ENCODE measurements at places on chromosomes 2 and 18.

DNA sequence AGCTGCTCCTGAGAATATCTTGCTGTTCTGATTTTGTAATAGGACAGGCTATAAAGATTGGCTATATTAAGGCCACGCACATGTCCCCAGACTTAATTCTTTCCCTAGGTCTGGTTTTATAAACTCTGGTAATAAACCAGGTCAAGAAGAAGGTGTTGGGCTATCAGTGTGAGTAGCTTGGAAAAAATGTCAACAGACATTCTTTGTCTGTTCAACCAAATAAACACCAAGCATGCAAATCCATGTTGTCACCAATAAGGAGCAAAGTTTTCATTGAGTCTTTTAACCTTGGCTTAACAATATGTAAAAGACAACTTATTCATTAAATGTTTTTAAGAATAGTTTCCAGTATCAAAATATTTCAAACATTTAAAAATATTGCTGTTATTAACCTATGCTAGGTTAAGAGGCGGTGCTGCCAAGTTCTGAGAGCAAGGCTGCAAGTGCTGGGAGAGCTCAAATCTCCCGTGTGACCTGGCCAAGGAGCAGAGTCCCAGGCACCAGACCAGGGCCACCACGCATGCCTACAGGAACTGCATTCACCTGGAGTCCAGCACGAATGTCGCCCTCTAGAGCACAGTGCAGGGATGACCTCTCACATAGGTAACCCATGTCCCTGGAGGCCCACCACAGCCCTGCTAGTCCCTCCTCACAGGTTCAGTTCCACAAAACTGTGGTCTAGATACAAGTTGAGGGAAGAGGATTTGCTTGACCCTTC is 120.5 kb upstream of the POU3F3 start:
- no peak for DNase-seq

DNA sequence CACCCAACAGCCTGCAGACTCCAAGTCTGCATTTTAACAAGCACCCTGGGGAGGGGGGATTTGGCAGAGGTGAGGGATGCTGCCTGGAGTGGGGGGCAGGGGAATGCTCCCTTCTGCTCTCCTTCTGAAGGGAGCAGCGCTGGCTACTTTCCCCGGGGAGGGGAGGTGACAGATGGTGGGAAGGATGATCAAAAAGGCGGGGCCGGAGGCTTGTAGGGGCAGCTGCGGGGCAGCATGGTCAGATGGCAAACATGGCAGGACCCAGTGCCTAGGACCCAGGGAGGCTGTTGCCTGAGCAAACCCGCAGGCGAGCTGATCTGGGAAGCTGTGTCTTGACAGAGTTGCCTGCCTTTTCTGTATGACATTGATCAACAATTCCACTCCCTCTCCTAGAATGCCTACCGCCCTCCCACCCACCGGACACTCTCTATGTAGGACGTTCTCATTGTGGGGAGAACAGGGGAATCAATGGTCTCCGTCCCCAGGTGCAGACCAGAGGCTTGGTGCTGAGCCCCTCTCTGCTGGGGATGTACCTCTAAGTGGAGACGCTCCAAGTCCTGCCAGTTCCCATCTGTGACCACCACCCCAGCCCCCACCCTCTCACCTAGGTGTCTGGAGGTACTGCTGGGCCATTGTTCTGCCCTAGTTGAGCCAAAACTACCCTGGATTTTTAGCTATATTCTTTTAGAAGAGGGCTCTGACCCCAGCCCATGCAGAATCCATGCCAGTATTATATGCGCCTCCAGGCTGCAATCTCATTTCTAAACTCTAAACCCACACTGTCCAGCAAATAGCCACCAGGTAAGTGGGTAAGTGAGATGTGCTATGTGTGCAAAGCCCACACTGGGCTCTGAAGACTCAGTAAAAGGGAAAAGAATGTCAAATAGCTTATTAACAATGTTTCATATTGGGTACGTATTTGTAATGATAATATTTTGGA is 89.7 kb upstream of the SEC11C start:
- no peak for DNase-seq

DNA sequence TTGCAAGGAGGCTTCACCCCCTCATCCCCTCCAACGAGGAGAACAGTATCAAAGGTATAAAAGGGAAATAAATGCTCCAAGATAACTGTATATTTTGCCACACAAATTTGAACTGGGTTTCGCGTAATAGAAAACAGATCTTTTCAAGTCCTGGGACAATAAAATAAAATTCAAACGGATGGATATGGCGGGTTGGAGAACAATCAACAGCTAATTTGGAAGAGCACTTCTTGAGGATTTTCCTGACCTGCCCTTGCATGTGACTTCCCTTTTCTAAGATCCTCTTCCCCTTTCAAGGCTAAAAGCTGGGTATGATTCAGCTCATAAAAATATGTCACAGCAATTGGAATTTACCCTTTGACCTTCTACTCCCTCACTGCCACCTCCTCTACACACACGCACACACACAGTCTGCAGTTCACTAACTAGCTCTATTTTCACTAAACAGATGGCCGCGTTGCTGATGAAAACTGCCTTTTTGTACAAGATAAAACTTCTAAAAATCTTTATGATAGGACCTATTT is 386.9 kb downstream of the FIGN start:
- no peak for DNase-seq

GRCh38 chr2:111176867-111177266 is 56.2 kb downstream of the BCL2L11 start:
- no peak for DNase-seq

GRCh38 chr2:179911569-179911968 is 50.2 kb upstream of the ZNF385B start:
- DNase-seq = no peak

DNA sequence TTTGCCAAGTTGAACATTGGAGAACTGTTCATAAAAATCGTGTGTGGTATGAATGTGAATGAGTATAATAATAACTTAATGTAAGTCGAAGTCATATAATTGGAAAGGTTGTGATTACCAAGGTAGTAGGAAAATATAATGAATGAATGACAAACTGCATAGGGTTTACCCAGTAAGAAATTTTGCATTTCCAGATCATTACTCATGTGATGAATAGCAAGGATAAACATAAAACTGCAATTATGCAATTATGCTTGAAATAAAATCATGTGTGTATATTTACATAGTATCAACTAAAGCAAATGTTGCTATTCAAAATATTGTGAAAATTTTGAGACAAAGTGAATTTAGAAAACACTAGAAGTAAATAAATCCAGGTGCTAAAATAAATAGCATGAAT is 1108.7 kb upstream of the TMEFF2 start:
- no peak for DNase-seq

- no peak for DNase-seq
Measured at GRCh38 chr2:146312899-146313298, 1531.9 kb upstream of the ACVR2A start.

GRCh38 chr2:1625281-1626001 is 118.9 kb downstream of the PXDN start:
- peak; percentile 83 for DNase-seq

DNA sequence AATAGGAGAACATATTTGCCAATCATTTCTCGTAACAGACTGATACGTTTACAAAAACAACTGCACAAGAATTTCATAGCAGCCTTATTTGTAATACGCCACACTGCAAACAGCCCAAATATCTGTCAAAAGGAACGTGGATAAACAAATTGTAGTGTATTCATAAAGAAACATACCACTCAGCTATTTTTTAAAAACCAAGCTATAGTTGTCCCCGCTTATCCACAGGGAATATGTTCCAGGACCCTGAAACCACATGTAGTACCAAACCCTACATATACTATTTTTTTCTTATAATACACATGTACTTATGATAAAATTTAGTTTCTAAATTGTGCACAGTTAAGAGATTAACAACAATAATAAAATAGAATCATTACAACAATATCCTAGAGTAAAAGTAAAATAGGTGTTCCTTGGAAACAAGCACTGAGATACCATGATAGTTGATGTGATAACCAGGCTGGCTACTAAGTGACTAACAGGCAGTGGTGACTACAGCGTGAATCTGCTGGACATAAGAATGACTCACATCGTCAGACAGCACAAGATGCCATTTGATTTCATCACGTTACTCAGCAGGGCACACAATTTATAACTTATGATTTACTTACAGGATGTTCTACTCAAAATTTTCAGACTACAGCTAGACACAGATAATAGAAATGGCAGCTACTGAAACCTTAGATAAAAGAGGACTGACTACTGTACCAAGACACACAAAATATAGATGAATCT is 367.4 kb downstream of the NCKAP5 start:
- DNase-seq = no peak

DNA sequence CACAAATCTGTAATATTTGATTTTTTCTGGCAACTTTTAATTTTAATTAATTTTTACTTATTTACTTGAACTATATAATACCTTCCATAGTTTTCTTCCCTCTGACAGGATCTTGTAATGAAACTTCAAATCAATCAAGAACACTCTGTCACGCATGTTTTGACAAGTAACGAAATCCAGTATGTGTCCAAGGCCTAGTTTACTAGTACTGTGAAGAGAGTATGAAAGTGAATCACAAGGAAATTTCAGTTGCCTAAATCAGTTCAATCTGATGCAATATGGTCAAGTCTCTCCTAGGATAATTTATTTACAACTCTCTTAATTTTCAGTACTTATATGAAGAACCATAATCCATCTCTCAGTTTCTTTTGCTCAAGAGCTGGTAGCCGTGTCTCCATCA is 1344.6 kb upstream of the ZEB2 start:
- no peak for DNase-seq

- DNase-seq = no peak
Measured at GRCh38 chr18:57051657-57052044, 95.2 kb upstream of the BOD1L2 start.

GRCh38 chr18:73199151-73199550 is 331.4 kb upstream of the NETO1 start:
- DNase-seq = no peak

- DNase-seq = no peak
Measured at GRCh38 chr18:68713131-68713530, 1.8 kb downstream of the TMX3 start.

DNA sequence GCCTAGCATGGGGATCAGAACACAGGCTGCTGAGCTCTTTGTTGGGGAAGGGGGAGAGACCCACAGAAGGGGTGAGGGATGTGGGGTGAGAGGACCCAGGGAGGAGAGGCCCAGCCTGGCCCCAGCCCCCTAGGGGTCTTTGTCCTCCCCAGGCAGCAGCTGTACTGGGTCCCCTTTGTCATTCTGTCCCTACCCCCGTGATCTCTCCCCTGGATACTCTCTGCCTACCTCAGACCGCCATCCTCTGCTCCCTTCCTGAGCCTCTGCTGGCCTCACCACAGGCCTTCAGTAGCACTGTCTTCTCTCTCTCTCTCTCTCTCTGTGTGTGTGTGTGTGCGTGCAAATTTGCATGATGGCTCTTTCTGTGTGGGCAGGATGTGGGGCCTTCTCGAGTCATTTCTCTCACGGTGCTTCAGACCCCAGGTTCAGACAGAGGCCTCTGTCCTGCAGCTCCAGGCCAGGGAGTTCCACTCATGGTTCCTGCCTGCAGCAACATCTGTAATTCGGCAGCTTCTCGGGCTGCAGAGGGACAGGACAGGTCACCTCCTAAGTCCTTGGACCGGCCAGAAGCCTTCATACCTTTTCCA is 1.4 kb downstream of the PSD4 start:
- no peak for DNase-seq

DNA sequence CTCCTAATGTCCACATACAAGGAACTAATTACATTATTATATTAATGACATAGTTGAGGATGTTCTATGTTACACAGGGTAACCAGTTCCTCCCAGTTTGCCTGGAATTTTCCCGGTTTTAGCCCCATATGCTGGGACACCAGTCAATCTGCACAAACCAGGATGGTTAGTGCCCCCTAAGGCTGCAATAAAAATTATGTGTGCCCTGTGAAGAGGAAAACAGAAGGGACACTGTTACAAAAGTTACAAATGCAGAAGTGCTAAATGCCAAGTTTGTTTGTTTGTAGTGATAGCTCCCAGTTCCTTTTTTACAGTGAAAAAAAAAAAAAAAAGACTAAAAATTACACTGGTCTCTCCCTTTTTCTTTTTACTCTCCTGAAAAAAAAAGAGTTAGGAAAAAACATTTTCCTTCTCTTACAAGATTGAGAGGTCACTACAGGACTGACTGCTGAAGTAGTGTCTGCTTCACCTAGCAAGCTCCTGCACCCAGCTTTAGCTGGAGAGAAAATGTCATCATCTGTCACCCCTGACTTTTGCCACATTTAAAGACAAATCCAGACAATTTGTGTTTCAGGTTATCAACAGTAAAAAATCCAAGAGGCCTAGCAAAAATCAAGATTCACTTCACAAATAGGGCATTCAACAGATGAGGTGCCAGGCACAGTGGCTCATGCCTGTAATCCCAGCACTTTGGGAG is 3.2 kb downstream of the ANKRD44 start:
- DNase-seq = no peak

- DNase-seq = no peak
Measured at GRCh38 chr18:44047585-44047984, 633.1 kb upstream of the SETBP1 start.

DNA sequence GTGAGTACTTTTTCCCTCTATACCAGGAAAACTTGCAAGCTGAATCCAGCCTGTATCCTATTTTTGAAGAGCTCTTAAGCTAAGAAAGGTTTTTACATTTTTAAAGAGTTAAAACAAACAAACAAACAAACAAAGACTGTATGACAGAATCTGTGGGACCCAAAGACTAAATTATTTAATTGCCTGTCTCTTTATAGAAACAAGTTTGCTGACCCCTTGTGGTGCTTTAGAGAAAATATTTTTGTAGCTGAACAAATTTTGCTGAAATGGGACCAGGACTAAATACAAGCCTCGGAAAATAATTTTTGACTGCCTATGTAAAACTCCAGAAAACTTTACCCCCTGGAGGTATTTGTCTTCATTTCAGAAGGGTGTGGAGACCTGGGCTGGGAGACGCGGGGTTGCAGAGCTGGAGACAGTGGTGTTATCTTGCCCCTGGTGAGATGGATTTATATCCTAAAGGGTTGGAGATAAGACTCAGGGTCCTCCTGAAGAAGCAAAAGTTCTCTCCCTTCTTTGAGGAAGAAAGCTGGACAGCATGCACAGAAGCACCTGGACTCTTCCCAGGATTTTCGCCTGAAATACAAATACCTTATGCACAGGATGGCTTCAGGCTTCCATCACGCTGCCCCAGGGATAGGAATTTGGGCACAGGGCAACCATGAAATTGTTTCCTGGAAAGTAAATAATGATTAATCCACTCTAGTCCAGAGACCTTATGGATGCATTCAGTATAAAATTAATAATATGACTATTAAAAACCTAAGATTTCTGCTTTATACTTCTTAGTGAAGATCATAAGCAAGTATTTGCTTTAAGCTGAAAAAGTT is 54.3 kb downstream of the TMX3 start:
- no peak for DNase-seq

GRCh38 chr2:65320042-65320725 is 92.6 kb downstream of the ACTR2 start:
- no peak for DNase-seq

Data from upper lobe of left lung (tissue), 6 donors.